ENCODE measurements at places on chromosomes 12 and 14.

DNA sequence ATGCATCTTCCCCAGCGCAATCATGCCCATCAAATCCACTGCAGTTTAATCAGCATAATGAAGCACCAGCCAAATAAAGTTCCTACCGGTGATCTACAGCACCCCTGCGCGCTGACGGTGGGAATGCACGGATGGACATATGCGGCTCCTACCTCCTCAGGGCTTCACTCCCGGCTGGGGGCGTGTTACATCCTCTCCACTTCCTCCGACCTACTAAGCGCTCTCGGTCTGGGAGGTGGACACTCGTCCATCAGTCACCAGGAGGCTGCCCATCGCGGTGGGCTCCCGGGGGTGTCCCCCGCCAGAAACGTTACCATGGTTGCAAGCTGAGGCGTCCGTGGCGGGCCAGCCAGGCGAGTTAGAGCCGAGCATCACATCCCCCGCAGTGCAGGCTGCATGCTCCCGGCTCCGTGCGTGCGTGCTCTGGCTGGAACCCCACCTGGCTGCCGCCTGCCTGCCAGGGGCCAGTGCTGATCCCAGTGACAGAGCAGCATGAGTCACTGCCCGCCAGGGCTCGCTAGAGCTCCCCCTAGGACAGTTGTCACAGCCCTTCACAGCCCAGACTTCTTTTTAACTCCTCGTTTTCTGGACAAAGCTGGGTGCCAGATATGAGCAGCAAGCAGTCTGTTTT is 73.0 kb downstream of the CIT start:
- peak; percentile 93 for DNase-seq

DNA sequence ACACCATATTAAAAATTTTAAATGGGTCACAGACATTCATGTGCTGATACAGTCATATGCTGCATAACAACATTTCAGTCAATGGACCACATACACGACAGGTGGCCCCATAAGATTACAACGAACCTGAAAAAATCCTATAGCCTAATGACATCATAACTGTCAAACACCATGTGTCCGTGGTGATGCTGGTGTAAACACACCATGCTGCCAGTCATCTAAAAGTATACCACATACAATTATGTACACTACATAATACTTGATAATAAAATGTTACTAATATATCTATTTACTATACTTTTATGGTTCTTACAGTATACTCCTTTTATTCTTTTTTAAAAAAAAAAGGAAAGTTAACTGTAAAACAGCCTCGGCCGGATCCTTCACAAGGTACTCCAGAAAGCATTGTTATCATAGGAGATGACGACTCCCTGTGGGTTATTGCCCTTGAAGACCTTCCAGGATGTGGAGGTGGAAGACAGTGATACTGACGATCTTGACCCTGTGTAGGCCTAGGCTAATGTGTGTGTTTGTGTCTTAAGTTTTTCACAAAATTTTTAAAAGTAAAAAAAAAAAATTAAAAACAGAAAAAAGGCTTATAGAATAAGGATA is 5.0 kb upstream of the TDG start:
- no peak for DNase-seq

GRCh38 chr14:95876761-95877538 is at the start of gene TUNAR:
Gene TUNAR, plus strand, starts transcription at chr14:95876832.
- DNase-seq = no peak

DNA sequence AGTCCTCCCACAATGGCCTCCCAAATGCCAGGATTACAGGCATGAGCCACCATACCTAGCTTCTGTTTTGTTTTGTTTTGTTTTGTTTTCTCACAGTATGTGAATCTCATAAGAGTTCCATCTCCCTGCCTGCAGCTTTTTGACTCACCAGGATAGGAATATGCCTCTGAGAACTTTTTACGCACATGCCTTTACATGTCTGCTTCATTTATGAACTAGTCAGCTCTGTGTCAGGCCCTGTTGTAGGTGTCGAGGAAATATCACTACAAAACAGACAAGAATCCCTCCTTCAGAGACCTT is 89.0 kb downstream of the BORCS5 start:
- DNase-seq = no peak

DNA sequence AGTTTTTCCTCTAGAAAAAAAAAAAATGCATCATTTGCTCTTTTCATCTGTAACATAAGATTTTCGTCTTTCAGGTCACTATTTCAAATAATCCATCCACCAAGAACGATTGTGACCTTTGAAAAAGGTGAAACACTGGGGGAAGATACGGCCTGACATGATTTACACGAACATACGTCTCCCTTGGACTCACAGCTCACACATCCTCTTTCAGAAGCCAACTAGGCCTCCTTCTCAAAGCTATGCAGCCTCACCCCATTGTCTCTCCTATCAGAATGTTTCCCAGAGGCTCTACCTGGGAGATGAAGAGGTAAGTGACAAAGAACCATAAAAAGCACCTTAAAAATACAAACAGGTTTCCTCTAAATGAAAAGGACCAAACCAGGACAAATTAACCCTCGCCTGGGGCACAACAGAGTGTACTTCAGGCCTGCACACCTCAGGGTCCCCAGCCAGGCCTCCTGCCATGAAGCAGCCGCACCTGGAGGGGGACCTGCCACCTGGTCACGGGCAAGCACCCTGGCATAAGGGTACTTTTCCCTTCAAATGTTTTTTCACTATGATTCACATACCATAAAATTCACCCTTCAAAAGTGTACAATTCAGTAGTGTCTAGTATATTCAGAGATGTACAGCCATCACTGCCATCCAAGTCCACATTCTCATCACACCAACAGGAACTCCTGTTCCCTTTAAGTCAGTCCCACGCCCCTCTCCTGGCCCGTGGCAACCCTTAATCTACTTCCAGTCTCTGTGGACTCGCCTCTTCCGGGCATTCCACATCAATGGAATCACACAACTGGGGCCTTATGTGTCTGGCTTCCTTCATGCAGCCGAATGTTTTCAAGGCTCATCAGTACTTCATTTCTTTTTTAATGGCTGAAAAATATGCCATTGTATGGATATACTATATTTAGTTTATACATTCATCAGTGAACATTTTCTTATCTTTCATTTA is 5.4 kb downstream of the SLC15A4 start:
- DNase-seq = no peak

DNA sequence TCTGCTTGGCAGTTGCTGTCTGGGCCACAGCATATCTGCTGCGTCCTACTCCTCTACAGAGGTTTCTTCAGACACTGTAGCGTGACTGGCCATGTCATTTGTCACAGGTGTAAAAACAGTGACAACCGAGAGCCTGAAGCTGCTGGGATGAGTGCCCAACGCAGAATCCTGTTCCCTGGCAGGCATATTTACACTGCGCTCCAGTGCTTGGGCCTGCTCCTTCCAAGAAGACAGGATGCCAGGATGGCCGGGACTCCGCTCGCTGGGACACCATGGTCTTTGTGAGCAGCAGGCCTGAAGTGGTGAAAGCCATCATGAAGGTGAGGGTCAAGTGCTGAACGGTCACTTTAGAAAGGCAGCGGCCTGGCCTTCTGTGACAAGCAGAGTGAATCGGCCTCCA is 171.4 kb downstream of the EMP1 start:
- DNase-seq = no peak

DNA sequence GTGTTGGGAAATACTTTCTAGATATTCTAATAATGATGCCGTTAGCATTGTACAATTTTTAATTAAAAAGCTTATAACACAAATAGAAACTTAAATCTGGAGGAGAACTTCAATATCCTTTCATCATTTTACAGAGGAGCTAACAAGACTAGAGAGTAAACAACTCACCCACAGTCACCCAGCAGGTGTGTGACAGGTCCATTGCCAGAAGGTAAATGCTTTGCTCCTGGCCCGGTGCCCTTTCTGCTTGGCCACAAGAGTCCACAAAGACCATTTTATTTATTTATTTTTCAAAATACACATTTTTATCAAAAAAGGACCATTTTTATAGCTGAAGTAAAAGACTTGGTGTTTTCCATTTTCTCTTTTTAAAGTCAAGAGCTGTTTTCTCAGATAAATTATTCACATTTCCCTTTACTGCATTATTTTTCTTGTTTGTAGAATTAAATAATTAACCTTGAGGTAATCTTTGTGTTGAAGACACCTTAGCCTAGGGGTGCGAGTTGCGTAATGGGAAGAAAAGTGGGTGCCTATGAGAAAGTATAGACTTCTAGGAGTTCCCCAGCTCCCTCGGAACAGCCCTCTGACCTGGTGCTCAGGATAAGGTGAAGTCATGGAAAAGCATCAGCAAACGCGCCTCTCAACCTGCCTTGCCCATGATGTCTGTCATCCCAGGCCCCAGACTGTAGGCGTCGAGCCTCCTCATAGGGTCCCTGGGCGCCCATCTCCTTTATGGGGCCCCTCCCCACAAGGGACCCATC is 26.3 kb upstream of the AMIGO2 start:
- DNase-seq = no peak

DNA sequence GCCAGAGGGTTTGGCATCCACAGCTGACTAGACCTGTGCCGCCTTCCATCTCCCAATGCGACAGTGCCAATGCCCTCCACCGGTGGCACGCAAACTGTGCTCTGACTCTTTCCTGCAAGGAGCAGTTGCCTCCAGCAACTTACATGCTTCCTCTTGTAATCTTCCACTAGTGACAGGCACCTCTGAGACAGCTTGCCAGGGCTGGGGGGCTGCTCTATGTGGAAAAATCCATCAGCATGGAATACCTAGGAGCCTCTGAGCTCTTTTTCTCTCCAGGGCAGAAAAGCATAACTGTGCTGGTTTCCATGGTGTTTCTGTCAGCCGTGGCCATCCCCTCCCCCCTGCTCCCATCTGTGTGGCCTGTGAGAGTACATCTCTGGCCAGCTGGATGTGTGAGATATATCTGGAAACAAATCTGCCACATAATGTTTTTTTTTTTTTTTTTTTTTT is 110.6 kb downstream of the MYRFL start:
- no peak for DNase-seq

- DNase-seq = no peak
Observed at GRCh38 chr12:54004063-54004840, 4.3 kb downstream of the HOXC9 start.

DNA sequence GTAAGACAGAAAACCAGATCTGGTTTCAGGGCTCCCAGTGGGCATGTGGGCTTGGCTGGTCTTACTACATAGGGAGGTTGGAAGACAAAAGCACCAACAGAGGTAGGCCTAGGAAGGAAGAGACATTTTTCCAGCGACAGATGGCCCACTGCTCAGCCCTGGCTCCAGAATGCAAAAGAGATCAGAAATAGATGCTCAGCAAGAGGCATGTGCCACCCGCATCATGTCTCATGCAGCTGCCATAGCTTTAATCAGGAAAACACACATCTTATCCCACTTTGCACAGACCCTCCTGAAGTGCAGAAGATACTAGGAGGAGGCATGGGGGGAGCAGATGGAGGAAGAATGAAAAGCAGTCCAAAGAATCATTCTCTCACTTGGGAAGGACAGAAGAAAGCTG is 25.3 kb downstream of the VASH1 start:
- no peak for DNase-seq

- no peak for DNase-seq
Observed at GRCh38 chr12:101764051-101764792, 25.0 kb upstream of the SYCP3 start.

DNA sequence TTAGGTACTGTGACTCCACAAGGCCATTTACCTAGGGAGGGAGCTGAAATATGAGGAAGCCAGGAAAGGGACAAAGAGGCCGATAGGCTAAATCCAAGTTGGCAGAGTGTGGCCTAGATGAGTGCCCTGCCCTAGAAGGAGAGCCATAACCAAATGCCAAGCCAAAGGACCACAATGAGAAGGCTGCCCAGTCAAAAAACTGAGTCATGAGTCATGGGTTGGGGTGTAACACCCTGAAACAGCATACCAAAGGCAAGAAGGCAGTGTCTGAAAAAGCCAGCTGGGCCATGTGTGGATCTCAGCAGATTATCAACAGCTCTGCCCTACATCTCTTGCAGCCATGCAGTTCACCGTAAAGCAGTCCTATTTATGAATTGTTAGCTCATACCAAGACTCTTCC is 171.7 kb downstream of the PHLDA1 start:
- no peak for DNase-seq

GRCh38 chr12:130846369-130846768 is 7.3 kb upstream of the STX2 start:
- no peak for DNase-seq

GRCh38 chr14:26414926-26415325 is 182.9 kb downstream of the NOVA1 start:
- DNase-seq = no peak

- DNase-seq = no peak
Observed at GRCh38 chr14:58947814-58948445, 240.5 kb upstream of the DAAM1 start.

GRCh38 chr14:34640826-34641225 is 10.9 kb upstream of the SNX6 start:
- DNase-seq = peak; percentile 39

GRCh38 chr12:123233505-123234308 is 471 bp downstream of the MTRFR start:
- no peak for DNase-seq

GRCh38 chr12:29944269-29945000 is 160.7 kb upstream of the TMTC1 start:
- DNase-seq = no peak

DNA sequence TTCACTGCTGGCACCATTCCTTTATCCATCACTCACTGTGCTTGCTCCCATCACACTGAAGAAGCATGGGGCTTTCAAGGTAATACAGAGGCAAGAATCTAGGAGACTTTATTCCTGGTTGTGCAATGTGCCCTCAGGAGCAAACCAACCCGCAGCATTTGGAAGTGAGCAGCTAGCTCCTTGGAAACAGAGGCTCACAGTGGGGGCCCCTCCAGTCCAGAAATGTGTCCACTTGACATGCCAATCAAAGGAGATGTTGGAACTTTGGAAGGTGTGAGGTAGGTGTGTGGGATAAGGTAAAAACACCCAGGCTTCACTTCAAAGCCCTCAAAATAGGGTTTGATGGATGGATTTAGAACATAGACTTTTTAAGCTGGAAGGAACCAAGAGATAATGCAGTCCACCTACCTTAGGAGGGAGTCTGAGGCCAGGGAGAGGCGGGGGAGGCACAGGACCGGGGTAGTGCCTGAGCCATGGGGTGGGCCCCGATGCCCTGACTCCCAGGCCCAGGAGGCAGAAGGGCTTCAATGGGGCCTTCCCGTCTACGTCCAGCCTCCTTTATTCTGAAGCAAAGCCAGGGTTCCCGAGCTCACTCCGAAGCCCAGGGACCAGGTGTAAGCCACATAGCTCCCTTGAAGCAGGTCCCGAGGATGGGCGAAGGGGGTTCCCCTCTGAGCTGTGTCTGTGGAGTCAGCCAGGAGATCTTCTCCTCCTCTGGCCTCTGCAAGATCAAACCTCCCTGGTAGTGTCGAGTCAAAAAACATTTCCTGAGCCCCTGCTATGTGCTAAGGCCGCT is 17.6 kb upstream of the BCL11B start:
- no peak for DNase-seq

DNA sequence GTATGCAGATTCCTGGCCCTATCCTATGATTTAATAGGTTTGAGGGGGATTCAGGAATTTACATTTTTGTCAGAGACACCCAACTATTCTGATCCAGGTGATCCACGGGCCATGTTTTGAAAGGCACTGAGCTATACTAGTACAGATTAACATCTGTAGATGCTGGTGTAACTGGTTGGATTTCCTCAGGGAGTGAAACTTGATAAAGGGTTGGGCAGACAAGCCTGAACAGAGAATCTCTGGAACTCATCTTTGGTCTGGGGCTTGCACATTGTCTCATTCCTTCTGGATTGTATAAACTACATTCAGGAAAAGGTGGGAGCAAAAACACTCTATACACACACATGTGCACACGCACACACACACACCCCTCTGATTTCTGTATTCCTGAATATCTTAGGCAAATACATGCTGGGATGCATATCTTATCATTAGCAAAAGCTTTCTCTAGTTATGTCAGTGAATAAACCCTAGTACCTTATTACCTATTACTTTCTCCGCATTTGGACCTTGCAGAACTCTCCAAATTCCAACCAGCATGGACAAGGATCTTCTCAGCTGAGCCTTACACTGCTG is 104.6 kb downstream of the SLC38A1 start:
- DNase-seq = no peak
